Cardiac septum (tissue), 1 donor: ENCODE measurements at places on chromosomes 12 and 14. TPM values are rescaled to one million over a fixed set of nuclear protein-coding genes. Genes with fewer than 3 reads are reported as not detected.

GRCh38 chr12:120855823-120856588 is 48.2 kb downstream of the SPPL3 start:
- no peak for DNase-seq

DNA sequence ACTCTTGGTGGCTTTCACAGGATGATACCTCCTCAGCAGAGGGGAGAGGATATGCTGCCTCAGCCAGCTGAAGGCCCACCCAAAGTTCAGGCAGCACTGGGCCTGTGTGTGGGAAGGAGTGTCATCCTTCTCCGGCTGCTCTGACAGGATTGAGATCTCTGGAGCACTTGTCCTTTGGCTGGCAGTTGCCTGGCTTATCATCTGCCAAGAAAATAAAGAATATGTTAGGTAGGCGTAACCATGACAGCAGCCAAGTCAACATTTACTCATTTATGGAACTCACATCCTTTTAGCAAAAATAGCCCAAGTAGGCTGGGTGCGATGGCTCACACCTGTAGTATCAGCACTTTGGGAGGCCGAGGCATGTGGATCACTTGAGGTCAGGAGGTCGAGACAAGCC is 68.5 kb downstream of the PPFIBP1 start:
- no peak for DNase-seq

DNA sequence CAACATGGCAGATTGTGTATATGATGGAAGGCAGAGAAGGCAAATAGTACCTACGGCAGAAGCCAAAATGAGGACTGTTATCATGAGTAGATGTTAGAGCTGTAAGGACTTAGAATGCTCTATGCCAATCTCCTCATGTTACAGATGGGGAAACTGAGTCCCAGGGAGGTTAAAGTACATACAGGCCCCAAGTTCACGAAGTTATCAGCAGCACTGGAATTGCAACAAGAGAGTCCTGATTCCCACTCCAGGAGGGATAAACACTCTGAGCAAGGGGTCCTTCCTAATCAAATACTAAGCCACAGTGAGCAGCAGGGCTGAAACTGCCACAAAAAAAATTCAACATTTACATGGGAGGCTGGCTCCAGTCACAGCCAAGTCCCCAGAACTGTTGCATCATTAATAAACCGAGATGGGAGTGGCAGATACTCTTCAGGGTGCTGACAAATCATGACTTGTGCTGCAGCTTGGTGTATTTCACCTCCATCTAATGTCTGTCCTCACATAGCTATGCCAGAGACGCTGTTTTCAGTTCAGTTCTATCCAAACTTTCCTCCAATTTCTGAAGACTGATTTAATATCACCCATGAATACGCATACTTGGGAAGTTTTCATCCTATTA is 24.2 kb downstream of the NUAK1 start:
- no peak for DNase-seq

GRCh38 chr12:57476993-57477709 is 2.5 kb downstream of the ARHGAP9 start:
- DNase-seq, result no peak

DNA sequence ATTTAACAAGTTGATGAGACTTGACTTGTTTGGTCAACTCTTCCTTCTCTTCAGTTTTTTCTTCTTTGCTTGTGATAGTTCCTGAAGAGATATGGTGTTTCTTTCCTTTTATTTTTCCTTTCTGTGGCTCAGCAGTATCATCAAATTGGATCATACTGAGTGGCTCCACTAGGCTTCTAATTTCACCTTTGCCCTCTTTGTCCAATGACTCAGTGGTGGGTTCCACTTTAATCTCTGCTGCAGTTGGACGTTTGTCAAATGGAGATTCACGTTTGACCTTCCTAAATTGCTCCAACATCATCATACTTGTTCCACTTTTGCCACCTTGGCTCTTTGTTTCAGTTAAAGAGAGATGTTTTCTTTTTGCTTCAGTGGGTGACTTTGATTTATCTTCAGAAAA is 41.5 kb downstream of the FAM186A start:
- no peak for DNase-seq

GRCh38 chr12:7114851-7115250 is 5.8 kb upstream of the C1RL start:
- DNase-seq, result no peak

DNA sequence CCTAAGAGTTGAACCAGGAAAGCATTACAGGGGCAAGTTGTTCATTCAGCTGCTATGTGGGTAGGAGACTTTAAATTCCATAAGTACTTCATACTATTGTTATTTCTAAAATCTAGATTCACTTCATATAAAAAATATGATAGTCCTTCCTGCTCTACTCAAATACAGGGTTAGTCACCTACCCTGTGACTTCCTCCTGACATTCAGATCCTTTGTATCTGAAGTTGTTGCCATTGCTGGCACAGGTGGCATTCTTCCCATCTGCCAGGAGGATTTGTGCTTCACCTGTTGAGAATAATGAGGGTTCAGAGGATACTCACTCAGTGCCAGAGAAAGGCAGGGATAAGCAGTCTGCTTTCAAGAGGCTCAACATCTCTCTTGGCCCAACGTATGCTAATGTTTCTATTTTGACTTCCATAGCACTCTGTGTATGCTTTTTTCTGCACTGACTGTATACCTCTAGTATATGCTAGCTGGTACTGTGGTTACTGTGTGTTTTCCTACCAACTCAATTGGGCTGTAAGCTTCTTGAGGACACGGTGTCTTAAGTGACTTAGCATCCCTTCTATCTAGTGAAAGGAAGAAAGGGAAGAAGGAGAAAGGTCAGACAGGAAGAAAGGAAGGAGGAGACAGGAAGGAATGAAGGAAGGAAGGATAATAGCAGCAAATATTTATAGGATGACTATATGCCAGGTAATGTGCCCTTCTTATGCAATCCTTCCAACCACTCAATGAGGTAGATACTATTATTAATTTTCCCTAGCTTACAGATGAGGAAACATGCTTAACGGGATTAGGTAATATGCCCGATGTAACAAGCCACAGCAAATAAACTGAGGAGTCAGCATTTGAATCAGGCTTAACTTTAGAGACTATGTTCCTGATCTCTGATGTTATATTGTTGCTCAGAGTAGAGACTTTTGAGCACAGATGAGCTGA is 38.5 kb upstream of the FGF6 start:
- DNase-seq, result no peak

DNA sequence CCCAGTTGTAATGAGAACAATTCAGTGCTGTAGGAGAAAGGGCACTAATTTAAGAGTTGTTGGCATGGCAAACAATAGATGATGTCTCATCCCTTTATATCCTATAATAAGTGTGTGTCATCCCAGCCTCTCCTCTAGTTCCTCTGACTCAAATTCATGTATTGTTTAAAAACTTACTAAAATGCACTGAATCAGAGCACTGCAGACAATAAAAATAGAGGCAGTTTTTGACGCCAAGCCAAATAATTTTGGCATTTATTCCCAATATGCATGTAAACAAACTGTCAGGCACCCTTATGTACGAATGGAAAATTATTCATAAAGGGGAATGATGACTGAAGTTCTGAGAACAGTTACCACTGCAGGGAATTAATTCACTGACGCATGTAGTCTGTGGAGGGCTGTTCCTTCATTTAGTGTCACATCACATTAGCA is 57.9 kb upstream of the TMX1 start:
- no peak for DNase-seq

DNA sequence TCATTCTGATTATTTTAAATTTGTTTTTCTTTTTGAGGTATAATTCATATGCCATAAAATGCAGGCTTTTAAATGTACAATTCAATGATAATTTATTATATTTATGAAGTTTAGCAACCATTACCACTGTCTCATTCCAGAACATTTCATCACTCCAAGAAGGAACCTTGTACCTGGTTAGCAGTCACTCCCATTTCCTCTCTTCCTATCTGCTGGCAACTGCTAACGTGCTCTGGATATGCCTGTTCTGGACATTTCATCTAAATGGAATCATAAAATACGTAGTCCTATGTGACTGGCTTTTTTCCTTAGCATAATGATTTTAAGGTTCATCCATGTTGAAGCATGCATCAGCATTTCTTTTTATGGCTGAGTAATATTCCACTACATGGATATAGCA is 15.5 kb downstream of the CPSF6 start:
- no peak for DNase-seq

GRCh38 chr12:64010069-64010686 is 165.7 kb downstream of the SRGAP1 start:
- no peak for DNase-seq

DNA sequence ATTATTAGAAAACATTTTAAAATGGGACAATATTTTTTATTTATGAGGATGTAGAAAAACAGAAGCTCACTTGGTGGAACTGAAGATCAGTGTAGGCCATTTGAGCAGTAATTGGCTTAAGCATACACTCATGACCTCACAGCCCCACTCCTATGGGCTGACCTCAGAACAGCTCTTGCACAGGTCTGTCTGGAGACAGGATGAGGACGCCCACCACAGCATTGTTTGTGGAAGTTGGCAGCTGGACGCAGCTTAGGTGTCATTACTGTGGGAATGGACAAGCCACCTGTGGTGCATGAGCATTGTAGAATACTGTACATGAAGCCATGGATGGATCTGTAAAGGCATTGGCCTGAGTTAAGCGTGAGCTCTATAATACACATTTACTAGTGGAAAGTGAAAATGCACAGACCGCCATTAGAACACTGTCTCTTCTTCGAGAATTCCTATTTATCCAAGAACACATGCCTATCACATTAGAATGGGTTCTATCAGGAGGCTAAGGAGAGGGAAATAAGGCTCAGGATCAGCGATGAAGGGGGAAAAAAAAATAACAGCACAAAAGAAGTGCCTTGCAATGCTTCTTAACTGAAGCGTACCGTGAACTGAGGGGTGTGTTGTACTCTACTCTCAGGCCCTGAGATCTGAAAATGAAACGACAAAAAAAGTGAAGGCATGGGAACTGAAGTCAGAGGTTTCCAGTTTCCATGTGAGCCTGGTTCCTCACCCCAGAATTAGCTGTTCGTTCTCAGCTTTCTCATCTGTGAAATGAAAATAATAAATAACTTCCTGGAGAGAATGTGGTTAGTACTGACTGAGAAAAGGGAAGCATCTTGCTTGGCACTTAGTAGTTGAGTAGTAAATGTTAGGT is 33.6 kb downstream of the KCNA1 start:
- no peak for DNase-seq

GRCh38 chr14:104994978-104995377 is 9.4 kb downstream of the CLBA1 start:
- no peak for DNase-seq

DNA sequence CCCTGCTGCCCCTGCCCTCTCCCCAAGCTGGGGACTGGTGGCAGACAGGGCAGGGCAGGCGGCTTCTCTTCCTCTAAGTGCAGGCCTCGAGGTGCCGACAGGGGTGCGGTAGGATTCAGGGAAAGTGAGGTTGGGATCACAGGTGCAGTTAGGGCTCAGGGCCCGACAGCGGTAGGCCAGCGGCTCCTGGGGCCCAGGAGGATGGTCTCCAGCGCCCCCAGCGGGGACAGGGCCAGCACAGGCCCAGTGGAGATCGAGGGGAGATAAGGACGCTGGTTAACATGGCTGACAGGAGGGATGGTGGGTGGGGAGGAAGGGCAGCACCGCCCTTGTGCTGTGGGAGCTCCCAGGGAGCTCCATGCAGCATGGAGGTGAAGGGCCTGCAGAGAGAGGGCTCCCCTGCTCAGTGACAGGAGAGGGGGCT is 935 bp upstream of the CRIP1 start:
- no peak for DNase-seq

DNA sequence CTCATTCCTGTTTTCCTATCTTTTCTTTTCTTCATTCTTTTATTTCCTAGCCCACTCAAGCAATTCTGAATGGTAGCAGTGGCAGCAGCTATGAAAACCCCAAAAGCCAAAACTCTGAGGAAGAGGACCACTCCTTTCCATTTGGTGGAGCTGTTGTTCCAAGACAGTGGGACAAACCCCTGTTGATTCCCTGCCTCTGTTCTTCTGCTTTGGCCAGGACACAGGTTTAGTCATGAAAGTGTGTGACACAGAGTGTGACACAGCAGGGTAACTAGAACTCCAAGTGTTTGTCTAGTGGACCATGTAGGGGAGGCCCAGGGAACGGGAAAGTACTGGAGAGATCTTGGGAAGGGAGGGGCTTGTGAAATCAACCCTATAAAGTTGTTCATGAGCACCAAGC is 71.1 kb downstream of the PTCSC3 start:
- no peak for DNase-seq

DNA sequence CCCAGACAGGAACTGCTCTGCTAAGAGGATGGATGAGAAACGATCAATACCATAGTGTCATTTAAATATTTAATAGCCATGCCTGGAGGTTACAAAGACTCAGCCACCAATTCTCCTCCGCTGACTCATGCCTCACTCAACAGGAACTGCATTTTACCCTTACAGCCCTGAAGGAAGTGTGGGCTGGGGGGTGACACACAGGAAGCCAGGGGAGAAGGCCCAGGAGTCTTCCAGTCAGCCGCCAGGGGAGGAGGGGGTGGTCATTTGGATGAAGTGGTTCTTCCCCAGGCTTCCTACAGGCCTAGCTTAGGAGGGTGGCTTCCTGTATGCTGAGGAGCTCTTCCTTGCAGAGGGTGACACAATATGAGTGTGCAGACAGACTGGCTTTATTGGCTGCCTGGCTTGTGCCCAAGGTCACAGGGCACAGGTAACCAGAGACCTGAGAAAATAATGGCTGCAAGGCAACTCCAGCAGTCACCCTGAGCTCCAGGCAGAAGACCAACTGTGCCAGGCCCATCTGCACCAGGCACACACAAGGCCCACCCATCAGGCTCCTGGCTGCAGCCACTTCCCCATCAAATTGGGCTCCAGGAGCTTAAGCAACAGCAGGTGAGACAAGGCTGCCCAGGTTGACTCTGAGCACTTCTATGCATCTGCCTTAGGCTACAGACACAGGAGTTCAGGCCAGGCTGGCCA is 30.6 kb upstream of the RPLP0 start:
- DNase-seq, result peak; percentile 93

GRCh38 chr12:80485222-80485987 is 41.4 kb downstream of the PTPRQ start:
- DNase-seq, result no peak

DNA sequence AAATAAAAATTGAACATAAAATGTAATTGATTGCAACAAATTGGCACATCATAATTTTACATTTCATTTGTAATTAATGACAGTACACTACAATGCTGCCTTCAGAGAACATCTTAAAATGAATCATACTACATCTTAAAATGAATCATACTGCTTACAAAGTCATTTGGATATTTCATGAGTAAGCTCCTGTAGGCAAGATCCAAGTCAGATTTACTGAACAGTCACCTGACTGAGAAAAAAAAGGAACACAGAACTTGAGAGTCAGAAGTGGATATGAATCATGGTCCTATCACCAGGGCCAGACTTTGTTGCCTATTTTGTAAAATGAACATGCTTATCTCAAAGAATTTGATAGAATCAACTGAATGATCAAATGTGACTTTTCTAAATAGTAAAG is 32.7 kb upstream of the FBLN5 start:
- DNase-seq, result no peak

Gene P2RX2
- not detected for total RNA-seq

Gene PLEKHD1
- 0.13 TPM for total RNA-seq

Gene TRIM9
- total RNA-seq, result 1.5 TPM

Gene CLEC6A
- not detected for total RNA-seq

Gene SLC2A14
- total RNA-seq, result 0.51 TPM

Gene THTPA
- 17.5 TPM for total RNA-seq

Gene TUNAR
- total RNA-seq, result not detected

Gene KRT73
- total RNA-seq, result not detected

Gene BDKRB2
- total RNA-seq, result 0.57 TPM

Gene ADAMTS20
- not detected for total RNA-seq

Gene SNW1
- total RNA-seq, result 55.6 TPM

Gene C12orf76
- total RNA-seq, result 6.4 TPM

Gene PROX2
- total RNA-seq, result not detected

Gene TC2N
- 1.7 TPM for total RNA-seq
